Right ventricle myocardium inferior (tissue), 1 donor: ENCODE measurements at places on chromosomes 3 and 15. TPM values are rescaled to one million over a fixed set of nuclear protein-coding genes. Genes with fewer than 3 reads are reported as not detected.

- no peak for DNase-seq
Observed at GRCh38 chr3:72675243-72675642, 173.0 kb downstream of the SHQ1 start.

DNA sequence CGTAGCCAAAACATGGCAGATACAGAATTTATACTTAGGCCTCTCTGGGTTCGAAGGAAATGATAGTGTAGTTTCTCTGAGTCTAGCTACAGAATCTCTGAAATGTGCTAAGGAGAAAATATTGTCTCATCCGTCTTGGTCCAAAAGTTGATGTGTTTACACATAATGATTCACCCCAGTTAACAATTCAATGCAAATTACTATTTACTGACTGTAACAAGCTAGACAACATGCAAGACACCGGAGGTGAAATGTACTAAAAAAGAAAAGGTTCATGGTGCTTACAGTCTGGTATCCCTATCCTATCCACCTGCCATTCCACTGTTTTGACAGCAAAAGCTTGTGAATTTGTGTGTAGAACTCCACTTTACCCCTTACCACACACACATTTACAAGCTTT, 146.8 kb downstream of the SUCLG2 start:
- DNase-seq = no peak

- DNase-seq = no peak
Observed at GRCh38 chr3:152054315-152054714, 180.9 kb downstream of the SUCNR1 start.

GRCh38 chr3:4314688-4315087, 11.5 kb downstream of the SETMAR start:
- no peak for DNase-seq

DNA sequence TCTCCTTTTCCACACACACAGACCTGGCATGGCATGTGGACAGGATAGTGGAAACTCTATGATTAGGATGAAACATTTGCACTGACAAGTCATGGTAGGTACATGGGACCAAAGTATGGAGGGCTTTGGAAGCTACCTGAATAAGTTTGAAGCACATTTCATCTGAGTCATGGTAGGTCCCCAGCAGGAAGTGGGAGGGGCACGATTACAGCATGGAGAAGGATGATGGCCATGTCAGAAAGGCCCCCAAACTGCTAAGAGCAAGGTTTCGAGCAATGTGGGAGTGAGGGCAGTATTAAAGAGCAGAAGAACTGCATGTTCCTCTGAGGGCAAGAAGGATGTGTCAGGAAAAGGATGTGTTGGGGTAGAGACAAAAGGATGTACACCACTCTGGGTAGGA, 51.5 kb upstream of the CSTA start:
- no peak for DNase-seq

DNA sequence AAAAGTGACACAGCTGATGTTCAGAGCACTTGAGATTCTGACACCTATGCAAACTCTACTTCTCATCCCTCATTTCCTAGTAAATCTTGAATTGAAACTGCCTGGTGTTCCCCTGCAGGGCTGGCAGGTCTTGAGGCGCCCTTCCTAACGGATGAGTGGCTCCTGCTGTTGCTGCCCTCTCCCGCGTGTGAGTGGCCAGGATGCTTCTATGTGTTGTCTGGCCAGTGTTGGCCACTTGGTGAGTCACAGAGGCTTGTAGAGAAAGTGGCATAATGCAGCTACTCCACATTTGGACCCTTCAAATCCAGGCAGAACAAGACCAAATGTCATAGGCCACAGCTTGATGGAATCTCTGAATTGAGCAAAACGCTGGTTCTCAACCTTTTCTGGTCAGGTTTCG, 63.6 kb downstream of the MOBP start:
- DNase-seq = no peak

GRCh38 chr3:73521734-73522336, 102.9 kb downstream of the PDZRN3 start:
- DNase-seq = no peak

DNA sequence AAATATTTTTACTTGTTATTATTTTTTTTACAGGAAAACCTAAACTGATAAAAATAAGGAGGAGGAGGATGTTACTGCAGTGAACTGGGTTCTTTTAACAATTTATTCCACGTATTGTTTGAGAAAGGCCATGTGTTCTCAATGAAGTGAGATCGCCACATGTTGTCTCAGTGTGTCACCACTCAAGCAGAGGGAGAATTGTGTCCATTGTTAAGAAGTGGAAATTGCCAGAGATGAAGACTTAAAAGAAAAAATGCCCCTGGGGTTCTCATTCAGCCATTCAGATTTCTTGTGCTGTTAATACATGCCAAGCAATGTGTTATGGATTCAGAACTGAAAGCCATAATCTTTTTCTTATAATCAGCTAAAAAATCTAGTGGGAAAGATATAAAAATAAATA, 297.1 kb downstream of the NSUN3 start:
- no peak for DNase-seq

- DNase-seq = no peak
Observed at GRCh38 chr15:81293728-81294515, 30.0 kb downstream of the STARD5 start.

GRCh38 chr3:132368962-132369361, 48.3 kb upstream of the DNAJC13 start:
- DNase-seq = no peak

DNA sequence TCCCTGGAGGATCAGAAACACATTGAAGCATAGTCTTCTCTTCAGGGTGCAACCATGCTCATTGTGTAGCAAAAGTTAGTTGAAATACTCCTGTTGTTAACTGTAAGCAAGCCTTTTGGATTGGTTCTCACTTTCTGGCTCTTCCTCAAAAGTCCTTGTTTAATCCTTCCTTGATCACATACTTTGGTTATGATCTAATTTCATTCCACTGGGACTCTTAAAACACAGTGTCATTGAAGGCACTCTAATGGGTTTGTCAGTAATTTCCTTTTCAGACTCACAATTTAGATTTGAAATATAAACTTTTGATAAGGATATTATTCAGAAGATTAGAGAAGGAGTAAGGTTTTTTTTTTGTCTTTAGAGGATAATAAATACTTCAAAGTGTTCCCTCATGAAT, 451.7 kb upstream of the SGO1 start:
- DNase-seq = no peak

DNA sequence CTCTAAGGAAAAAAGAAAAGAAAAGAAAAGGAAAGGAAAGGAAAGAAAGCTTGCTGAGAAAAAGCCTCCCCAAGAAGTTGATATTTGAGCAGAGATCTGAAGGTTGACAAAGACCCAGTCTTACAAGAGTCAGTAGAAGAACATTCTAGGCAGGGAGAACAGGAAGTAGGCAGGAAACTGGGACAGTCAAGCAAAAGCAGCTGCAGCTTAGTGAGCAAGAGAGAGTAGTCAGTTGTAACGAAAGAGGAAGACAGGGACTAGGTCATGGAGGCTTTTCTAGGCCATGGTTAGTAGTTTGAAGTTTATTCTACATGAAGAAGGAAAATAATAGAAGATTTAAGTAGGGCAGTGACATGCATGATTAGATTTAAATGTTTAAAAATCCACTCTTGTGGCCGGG, 31.8 kb upstream of the KLHL6 start:
- no peak for DNase-seq

GRCh38 chr3:36918050-36918449, 26.8 kb downstream of the TRANK1 start:
- DNase-seq = no peak

- DNase-seq = no peak
Observed at GRCh38 chr3:15781637-15782402, 16.0 kb downstream of the ANKRD28 start.

DNA sequence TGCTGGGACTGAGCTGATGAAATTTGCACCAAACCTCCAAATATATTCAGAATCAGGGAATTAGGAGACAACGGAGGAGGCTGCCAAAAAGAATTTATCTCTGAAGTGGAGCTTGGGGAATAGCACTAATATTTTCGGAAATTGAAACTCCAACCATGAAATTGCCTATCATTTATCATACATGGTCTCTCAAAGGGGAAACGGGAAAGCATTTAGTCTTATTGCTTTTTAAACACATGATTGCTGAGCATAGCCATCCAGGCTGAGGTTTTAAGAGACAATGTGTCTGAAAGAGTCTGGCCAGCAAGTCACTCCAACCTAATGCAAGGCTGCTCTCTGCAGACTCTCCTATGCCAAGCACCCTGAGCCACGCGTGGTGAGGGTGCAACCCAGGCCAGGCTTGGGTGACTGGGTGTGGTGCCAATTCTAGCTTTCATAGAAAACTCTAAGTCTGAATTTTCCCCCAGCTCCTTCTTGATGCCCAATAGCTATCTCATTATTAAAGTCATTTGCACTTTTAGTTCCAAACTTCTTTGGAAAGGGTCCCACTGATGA, 200.2 kb downstream of the RPLP1 start:
- DNase-seq = no peak

DNA sequence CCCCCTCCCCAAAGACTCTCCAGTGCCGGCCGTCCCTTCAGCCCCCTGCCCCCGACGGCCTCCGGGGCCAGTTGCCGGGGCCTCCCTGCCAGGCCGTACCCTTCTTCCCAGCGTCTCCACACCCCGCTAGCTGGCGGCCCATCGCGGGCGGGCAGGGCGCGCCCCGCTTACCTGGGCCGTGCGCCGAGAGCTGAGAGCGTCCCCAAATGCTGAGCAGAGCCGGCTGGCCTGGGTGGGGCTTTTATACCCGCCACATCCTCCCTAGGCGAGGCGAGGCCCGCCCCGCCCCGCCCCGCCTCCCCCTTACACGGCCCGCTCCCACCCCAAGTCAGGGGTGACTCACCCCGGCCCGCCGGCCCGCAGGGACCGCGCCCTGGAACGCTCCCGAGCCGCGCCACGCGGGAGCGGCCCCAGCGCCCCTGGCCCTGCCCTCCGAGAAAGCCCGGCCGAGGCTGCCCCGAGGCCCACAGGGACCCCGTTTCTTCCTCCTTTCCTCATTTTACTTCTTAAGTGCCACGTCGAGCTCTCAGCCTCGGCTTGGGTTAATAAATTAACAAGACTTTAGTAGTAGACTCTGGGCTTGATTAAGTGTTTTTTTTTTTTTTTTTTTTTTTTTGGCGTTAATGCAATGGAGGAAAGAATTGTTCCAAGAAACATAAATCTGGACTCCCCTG, at the start of gene ANXA2:
Gene ANXA2 (minus strand): TSS at position 215 of the 674 bp plus-strand sequence. CDS start 11,911 bp downstream, outside the sequence.
- peak; percentile 90 for DNase-seq

GRCh38 chr3:63656786-63657185, 4.3 kb downstream of the SNTN start:
- no peak for DNase-seq

DNA sequence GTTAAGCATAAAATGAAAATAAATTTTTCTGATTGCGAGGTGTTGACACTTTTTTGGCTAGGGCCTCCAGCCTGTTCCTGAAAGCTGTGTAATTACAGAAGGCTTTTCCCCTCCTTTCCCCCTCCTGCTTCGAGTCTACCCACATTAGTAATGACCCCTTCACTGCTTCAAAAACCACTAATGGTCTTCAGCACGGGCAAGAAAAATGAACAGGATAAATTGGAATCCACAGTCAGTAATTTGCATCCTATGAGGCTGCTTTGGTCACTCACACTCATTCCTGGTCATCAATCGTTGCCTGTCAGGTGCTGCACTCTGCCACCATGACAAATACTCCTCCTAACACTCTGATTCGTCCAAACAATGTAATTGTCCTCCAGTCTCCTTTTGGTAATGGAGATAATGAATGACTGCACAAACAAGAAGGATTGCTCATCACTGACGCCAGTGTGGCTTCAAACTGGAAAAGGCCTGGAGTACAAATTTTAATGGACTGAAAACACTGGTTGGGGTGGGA, 148.6 kb downstream of the MEIS2 start:
- no peak for DNase-seq

Gene GOLGA8M
- total RNA-seq = 2.6 TPM

Gene STOML1
- total RNA-seq = 31.2 TPM

Gene SLC22A13
- total RNA-seq = not detected

Gene TNIK
- 29.1 TPM for total RNA-seq

Gene ASB14
- total RNA-seq = 9.0 TPM

Gene KLF13
- 63.4 TPM for total RNA-seq

Gene SKOR1
- not detected for total RNA-seq

Gene ADPGK
- total RNA-seq = 11.4 TPM

Gene SEMA3F
- 12.3 TPM for total RNA-seq

Gene GCNT3
- not detected for total RNA-seq

Gene SAMD7
- not detected for total RNA-seq

Gene GRM2
- 0.03 TPM for total RNA-seq
